ENCODE measurements at places on chromosomes 13 and 19.

GRCh38 chr13:31072041-31072440 lies 89.7 kb downstream of the HSPH1 start:
- no peak for DNase-seq

DNA sequence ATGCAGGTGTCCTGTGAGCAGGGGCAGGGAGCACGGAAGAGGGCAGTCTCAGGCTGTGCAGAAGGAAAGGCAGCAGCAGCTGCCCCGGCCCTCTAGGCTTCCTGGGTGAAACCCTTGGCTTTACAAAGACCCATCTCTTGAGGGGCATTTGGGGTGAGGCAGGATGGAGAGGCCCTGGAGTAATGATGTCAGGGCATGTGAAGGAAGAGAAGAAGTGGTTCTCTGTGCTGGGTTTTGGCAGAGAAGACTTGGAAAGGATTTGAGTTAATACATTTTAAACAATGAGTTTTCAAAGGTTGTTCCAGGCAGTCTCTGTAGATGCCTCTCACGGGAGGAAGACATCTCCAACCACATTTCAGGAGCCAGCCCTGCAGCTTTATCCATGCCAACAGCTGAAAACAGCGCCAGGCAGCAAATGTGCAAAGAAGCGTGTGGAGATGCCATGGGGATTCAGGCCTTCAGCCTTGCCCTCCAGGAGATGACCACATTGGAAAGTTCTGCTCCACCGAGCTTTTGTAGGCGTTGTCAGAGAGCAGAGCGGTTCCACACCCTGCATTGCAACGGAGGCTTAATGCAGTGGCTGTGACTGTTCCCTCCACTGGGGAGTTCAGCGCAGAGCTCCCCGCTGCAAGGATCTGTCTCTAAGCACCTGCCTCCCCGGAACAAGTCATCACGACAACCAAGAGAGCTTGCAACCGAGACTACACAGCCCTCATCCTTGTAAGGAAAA lies 322.8 kb downstream of the UQCRFS1 start:
- no peak for DNase-seq

GRCh38 chr19:18191640-18192062 lies 1.4 kb upstream of the MPV17L2 start:
- no peak for DNase-seq

- DNase-seq, result no peak
These were observed 4.2 kb downstream of the PGPEP1 start for GRCh38 chr19:18344582-18344950.

DNA sequence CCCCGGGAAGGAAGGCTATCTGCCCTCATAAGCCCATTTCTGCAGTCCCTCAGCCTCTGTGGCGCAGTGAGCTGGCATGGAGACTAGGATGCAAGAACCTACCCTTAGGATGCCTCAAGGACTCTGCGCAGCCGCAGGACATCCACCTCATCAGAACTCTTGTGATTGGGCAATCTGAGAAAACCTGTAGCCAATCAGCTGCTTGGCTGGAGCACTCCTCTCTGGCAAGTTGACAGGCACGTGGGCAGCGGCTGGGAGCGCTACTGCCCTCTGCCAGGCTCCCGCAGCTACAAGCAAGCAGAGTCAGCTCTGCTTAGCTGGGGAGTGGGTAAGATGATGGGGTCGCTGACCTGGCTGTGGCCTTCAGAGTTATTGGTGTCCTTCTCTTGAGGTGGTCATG lies 1.5 kb upstream of the ECSIT start:
- no peak for DNase-seq

- DNase-seq, result no peak
These were observed 26.8 kb upstream of the GPC6 start for GRCh38 chr13:93199856-93200255.

DNA sequence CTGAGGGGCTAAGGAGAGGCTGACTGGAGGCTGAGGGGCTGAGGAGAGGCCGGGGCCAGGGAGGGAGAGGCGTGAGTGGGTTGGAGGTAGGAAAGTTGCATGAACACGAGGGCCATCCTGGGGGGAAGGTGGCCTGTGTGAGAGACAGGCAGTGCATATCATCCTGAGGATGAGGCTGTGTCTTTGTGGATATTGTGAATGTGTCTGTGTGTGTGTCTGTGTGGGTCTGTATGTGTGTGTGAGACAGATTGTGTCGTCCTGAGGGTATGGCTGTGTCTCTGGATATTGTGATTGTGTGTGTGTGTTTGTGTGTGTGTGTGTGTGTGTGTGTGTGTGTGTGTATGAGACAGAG lies 422 bp downstream of the ZNF71 start:
- DNase-seq, result no peak

DNA sequence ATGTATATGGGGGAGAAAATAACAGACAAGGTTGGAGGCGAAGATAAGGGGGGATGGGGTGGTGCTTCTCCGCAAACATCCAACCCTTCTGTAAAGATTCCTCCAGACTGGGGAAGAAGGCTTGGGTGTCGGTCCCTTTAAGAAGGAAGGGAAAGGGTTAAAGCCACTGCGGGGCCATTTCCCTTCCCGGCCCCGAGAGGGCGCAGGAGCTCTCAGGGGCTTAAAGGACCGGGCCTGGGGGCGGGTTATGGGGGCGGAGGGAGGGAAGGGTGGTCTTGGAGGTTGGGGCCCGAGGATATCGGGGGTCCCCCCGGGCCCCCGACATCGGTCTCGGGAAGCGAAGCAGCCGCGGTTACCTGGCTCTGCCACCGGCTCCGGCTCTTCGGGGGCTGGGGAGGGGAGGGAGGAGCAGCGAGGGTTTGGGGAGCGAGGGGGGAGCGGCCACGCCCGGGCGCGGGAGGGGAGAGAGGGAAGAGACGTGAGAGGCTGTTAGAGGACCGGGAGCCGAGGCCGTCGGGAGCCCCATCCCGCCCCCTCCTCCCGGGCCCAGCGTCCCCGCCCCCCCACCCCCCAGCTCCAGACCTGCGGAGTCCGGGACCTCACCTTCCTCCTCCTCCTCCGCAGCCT lies 2.8 kb downstream of the TNNT1 start:
- DNase-seq, result no peak

GRCh38 chr13:48156466-48156865 lies 61.6 kb upstream of the MED4 start:
- DNase-seq, result no peak

- no peak for DNase-seq
These were observed 55.9 kb downstream of the SACS start for GRCh38 chr13:23377579-23377978.

DNA sequence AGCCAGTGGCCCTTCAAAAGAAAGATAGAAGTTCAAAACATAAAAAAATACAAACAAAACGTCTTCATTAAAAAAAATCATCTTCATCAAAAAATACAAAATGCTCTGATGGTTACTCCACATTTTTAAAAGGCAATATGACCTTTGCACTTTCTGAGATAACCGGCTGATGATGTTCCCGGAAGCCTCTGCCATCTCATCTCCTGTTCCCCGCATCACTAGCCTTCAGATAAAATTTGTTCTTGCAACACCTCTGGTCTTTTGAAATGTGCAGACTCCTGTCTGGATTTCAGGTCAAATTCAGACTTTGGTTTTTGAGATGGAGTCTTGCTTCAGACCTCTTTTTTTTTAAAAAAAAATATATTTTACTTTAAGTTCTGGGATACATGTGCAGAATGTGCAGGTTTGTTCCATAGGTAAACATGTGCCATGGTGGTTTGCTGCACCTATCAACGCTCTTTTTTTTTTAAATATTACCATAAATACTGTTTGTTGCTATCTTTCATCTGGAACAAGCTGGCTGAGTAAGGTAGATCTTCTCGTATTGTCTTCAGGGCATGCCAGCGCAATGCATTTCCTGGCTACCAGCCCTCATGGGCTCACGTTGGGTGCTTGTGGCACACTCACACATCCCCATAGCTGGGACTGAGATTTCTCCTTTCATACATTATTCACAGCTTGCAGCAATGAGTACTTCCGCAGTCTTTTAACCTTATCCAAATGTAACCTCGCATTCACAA lies 418.9 kb upstream of the ARGLU1 start:
- DNase-seq, result no peak

DNA sequence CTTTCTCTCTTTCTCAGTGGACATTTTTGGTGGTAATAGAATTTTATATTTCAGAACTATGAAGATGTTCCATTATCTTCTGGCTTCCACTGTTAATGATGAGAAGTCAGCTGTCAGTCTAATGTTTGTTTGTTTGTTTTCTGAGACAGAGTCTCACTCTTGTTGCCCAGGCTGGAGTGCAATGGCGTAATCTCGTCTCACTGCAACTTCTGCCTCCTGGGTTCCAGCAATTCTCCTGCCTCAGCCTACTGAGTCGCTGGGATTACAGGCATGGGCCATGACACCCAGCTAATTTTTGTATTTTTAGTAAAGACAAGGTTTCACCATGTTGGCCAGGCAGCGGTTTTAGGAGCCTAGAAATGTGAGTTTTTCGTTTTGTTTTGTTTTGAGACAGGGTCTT lies 4.7 kb downstream of the ZNF317 start:
- no peak for DNase-seq

DNA sequence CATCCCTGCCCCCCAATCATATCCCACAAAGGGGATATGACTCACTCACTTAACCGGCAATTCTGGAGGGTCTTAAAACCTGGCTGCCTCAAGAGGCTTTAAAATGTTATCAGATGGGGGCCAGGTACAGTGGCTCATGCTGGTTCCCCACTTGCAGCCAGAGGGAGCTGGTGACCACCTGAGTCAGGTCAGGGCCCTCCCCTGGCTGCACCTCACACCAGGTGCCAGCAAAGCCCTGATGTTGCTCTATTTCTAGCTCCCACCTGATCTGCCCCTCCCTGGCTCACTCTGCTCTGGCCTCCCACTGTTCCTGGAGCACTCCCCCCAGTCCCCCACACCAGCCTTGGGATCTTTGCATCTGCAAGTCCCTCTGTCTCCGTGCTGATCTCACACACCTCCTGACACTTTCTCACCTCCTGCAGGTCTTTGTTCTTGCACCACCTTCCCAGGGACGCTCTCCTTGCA lies 14.2 kb downstream of the HPN start:
- no peak for DNase-seq

DNA sequence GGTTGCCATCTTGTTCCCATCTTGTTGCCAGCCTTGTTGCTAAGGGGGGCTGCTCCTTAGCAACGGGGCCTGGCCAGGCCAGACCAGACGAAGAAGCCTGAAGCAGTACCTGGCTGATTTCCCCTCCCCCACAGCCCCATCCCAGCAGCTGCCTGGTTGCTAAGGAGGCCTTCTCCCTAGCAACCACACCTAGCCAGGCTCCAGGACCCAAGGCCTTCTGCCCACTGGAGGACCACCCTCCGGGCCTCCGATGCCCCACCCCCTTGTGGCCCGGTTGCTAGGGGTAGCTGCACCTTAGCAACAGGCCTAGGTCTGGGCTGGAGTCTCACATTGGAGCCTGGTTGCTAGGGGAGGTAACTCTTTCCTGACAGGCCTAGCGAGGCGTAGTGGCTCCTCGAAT lies 3.9 kb downstream of the PRRG2 start:
- DNase-seq, result no peak

DNA sequence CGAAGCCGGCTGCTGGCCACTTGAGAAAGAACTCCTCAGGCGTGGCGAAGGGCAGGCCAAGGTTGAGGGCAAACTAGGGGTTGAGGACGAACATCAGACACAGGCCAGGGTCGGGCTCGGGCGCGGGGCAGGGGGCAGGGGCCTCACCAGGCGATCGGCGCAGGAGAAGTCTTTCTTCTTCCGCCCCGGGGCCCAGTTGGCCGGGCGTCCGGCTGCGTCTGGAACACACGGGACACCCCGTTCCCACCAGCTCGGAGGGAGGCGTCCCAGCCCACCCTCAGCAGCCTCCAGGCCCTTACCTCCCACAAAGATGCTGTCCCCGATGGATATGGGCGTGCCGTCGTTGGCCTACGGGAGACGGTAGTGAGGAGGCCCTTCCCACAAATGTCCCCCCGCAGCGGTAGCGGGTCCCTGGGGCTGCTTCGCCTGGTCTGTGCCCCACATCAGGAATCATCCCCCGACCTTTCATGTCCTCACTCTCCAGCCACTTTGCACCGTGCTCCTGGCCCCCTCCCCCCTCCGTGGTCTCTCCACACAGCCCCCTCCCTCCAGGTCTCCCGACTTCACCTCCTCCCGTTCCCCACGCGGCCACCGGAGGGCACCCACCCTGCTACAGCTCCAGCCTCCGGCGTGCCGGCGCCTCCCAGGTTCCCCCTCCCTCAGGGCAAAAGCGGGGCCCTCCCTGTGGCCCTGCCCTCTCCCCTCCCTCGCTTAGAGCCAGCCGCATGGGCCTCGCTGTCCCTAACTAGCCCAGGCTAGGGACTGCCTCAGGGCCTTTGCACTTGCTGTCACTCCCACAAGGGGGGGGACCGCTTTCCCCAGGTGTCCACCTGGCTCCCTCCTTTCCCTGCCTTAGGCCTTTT lies 4.8 kb downstream of the PNKP start:
- DNase-seq, result peak; percentile 39

- DNase-seq, result no peak
These were observed 19.1 kb upstream of the FBN3 start for GRCh38 chr19:8168537-8168936.

- no peak for DNase-seq
These were observed 4.1 kb downstream of the KATNAL1 start for GRCh38 chr13:30303269-30303668.

GRCh38 chr19:1112268-1113029 lies 8.7 kb downstream of the GPX4 start:
- DNase-seq, result peak; percentile 50

- DNase-seq, result no peak
These were observed 168.0 kb downstream of the EFNB2 start for GRCh38 chr13:106367361-106367971.

- no peak for DNase-seq
These were observed 1255.1 kb downstream of the SLITRK1 start for GRCh38 chr13:82627183-82627582.

DNA sequence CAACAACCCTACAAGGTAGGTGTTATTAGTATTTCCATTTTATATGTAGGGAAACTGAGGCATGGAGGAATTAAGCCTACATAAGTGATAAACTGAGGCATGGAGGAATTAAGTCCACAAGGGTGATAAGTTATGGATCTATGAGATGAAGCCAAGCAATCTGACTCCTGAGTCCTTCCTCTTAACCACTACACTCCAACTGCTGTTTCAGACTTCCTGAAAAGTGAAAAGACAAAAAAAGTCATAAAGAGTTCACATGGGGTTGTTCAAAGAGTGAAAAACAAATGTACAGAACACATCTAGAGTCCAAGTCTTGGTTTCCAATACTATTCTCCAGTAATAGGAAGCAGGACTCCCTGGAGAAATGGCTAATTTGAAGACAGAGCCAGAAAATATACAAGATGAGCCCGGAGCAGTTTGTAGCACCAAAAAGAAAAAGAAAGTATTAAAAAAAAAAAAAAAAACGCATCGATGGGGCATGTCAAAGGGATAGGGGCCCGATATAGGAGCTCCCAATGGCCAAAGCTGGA lies 12.1 kb downstream of the CRYL1 start:
- no peak for DNase-seq

- DNase-seq, result no peak
These were observed 190.9 kb upstream of the KLF12 start for GRCh38 chr13:74325106-74325505.
